Stimulated activated CD4-positive, alpha-beta T cell treated with anti-CD3 and anti-CD28 coated beads, TNF-alpha, amount 100 ng/mL, for 1 hour (primary cell): ENCODE measurements at places on chromosomes 12 and 14.

GRCh38 chr12:11716794-11717518 lies 67.5 kb downstream of the ETV6 start:
- DNase-seq, result no peak

- DNase-seq, result no peak
Observed at GRCh38 chr14:58832095-58832521, 194.3 kb downstream of the DACT1 start.

DNA sequence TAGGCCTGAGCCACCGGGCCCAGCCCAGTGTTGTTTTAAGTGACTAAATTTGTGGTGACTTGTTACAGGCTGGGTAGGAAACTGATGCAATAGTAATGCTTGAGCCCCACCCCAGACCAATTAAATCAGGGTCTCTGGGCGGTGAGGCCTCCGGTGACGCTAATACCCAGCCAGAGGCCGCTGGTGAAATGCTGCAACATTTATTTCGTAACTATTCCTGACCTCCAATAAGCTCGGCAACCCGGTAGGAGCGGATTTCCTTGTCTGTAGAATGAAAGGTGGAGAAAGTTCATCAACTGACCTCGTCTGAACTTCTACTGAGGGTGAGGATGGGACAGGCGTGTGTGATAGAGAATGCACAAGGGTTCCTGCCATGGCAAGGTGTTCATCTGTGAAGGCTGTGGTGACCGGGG lies 42.3 kb downstream of the FZD10 start:
- DNase-seq, result no peak

DNA sequence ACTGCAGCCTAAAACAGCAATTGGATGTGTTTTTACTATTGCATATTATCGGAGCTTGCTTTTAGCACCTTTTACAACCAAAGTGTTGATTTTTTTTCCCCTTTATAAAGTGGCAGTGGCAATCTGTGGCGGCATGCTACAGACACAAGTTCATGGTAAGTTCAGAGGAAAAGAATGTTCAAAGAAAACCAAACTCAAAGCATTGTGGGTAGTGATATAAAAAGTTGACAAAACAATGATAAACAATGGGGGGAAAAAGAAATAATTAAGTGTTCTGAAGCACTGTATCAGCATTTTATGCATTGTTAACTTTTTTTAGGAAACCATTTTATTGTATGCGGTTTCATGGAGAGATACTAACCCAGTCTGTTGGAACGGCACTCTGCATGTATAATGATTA lies 492.0 kb upstream of the SOX5 start:
- no peak for DNase-seq

DNA sequence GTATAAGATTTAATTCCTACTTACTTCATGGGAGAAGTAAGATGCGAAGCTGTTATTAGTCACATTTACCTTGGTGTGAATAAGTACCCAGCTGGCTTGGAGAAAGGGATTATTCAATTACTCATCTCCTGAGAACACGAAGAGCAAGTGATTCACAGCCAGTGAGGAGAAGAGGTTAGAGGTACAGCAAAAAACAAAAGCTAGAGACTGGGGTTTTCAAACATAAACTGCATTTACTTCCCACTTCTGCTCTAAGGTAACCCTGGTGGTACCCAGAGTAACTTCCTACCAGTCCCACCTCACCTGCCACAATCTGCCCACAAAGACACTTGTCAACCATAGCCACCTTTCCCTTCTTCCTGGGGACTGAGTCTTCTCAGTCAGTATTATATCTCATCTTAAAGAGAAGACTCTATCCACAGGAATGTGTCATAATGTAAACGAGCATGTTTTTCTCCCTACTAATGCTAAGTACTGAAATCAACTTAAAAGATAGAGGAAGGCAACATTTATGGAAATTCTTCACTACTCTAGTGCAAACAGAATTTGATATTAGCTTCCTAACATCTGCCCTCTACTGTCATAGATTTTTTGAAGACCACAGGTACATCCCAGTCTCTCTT lies 6.0 kb upstream of the IL22 start:
- DNase-seq, result no peak

DNA sequence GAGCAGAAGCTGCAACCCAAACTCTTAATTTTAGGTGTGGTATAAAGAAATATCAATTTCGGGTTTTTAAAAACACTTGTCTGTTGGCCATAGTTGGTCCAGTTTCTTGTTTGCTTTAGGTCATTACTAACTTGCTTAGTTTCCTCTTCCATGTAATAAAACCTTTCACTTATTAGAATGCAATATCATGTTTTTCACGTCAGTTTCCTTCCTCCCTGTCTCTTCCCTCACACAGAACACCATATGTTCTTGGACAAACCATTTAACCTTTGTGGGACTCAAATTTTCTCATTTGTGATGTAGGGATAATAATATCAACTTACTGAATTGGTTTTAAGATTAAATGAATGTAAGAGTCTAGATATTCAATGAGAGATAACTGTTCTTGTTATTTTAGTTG lies 22.9 kb downstream of the PMCH start:
- DNase-seq, result no peak

GRCh38 chr12:51020448-51021182 lies 5.6 kb downstream of the SLC11A2 start:
- DNase-seq, result no peak

GRCh38 chr12:54082397-54082892 lies 28.8 kb downstream of the HOXC4 start:
- no peak for DNase-seq

- DNase-seq, result no peak
Observed at GRCh38 chr12:28172434-28173030, 17.7 kb upstream of the CCDC91 start.

DNA sequence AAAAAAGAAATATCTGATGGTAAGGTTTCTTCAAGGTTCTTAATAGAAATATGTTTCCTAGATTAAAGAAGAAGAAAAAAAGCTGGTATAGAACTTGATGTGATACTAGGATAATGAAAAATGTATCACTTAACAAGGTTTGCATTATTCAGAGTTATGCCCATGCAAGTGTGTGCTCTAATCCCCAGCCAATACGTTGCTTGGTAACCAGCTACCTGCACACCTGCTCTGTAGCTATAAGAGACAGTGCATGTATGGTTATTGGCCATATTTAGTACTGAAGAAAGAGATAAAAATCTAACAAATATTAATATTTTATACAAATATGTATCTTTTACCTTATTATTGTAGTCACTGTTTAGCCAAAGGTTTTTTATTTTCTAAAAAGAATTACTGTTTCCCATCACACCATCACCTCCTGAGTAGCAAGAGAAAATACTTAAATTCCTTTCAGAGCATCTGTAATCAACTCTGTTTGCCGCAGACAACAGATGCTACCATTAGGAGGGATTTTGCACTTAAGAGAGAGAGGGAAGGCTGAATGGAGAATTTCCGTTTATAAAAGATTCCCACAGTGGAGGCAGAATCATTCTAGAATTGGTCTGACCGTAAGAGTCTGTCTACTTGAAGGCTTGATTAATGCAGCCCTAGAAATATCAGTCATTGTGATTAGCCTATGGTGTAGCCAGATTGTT lies 115.6 kb downstream of the NEDD1 start:
- no peak for DNase-seq
